SW480 (cell line): ENCODE measurements at places on chromosomes 11 and 22.

DNA sequence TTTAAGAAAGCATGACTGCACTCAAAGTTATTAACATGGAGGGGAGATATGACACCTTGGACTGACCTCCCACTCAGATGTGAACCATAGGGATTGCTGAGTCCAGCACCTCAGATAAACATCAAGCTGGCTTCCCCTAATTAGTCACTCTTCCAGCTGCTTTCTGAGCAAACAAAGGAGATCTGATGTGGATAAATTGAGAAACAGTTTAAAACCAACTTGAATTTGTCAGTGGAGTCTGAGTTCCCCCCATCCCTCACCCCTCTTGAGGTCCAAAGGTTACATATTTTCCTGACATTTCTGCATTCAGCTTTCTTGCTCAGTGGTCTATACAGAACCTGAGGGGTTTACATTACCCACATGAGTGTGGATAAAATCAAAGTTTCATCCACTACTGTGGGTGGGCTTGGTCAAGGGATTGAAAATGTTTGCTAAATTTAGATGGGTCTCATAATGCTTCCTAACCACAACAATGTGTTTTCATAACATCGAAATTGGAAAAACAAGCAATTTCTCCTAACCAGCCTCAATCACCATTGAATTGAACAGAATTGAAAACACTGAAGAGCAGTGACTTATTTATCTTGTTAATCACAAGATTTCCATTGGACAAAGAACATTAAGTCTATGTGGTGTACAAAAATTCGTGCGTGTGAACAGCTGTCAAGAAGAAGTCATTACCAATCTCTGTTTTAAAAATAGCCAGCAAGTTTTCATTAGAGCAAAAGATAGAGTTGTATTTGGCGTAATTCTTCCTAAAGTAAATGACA, 292.3 kb downstream of the METTL15 start:
- no peak for DNase-seq

DNA sequence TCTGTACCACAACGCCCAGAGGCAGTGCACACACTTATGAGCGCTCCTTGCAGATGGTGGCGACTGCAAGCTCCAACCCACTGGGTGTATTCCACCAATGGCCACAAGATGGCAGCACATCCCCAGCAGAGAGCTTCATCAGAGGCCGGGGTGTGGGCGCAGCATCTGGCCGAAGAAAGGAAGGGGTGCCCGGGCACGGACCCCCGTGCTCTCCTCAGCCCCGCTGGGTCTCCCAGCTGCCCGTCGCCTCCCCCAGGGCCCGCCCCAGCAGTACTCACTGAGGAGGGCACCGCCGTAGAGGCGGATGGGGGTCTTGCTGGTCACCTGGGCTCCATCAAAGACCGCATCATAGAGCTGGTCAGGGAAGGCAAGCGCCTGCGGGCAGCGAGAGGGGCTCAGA, 14.2 kb downstream of the TP53I11 start:
- DNase-seq: peak; percentile 66

GRCh38 chr11:73426219-73426850, 50.1 kb downstream of the RELT start:
- DNase-seq: no peak

- DNase-seq: peak; percentile 86
These were observed 52.0 kb downstream of the CADM1 start for GRCh38 chr11:115452241-115452640.

DNA sequence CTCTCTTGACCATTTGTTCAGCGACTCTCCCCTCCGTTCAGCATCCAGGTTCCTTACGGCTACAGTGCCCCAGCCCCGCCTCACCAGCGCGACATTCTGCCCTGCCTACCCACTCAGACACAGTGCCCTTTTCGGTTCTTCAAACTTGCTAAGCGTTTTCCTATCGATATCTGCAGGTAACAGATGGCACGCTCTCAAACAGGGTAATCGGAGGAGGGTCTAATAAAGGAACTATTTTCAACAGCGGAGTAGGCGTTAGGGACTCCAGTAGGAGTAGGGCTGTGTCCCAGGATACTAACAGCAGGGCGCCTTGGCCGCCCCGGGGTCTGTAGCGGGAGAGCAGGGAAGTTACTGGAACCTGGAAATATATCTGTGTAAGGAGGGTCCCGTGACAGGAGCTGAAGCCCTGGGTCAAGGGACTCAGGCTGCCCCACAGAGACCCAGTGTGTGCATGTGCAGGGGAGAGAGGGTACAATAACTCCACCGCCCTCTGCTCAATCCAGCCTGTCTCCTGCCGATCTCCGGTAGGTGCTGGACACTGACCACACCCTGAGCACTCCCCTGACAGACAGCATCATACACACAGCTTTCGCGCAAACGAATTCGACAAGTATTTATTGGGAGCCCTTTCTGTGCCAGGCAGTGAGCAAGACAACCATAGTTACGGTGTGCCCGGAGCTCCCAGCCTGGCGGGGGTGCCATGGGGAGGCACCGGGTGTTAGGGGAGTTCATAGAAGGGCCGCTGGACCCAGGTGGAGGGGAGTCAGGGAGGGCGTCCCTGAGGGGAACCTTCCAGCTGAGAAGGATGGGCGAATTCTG, 2.1 kb downstream of the KLHL35 start:
- DNase-seq: no peak

DNA sequence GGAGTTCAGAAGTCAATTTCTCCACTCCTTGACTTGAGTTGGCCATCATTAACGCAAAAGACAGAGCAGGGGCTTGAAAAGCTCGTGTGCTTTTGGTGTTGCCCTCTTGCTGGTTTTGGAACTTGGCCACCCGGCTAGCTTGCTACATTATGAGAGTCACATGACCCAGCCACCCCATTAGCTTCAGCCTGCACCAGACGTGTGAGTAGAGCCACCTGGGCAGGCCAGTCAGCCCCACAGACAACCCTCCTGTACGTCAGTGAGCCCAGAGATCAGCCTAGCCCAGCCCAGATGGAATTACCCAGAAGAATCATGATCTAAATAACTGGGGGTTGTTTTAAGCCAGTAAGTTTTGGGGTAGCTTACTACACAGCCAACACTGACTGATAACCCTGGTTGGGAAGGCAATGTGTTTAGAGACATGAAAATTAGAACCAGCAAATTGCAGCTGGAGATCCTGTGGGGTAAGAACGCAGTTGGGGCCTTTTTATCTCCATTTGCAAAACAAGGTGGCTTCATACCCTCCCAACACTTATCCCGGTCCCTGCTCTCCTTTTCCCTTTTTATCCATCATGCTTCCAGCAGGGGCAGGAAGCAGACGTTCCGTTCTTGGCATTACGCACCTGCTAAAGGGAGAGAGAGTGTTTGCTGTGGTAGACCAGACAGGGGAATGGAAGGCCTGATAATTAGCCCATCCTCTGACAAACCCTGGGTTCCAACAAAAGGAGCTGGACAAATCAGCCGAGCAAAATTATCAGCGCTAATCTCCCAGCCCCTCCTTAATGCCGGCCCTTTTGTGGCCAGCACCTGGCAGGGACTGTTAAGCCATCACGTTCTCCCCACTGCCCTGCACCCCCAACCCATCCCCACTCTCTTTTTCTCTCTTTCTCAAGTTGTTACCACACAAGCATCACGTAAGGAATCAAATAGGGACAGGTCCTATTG, 548.7 kb upstream of the CADM1 start:
- no peak for DNase-seq

GRCh38 chr22:20378110-20378509, 15.8 kb upstream of the ZNF74 start:
- no peak for DNase-seq

GRCh38 chr11:8217926-8218325, 45.8 kb downstream of the LMO1 start:
- no peak for DNase-seq

GRCh38 chr11:7524462-7525235, 10.8 kb downstream of the PPFIBP2 start:
- DNase-seq: no peak

DNA sequence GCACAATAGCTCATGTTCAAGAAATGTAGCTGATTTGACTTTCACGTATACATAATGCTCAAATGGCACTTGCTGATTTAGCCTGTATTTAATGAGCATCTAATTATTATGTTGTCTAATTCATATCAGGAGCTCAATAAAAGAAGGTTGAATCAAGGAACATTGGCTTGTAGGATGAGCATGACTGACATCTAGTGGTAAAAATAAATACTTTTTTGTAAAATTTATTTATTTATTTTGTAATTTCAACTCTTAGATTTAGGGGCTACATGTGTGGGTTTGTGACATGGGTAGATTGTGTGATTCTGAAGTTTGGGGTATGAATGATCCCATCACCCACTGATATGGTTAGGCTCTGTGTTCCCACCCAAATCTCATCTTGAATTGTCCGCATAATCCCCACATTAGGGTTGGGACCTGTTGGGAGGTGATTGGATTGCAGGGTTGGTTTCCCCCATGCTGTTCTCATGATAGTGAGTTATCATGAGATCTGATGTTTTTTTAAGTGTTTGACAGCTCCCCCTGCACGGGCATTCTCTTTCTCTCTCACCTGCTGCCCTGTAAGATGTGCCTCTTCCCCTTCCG, 1.7 kb upstream of the OR52E5 start:
- peak; percentile 54 for DNase-seq

- DNase-seq: no peak
These were observed 2.8 kb downstream of the SIAE start for GRCh38 chr11:124670732-124671131.

DNA sequence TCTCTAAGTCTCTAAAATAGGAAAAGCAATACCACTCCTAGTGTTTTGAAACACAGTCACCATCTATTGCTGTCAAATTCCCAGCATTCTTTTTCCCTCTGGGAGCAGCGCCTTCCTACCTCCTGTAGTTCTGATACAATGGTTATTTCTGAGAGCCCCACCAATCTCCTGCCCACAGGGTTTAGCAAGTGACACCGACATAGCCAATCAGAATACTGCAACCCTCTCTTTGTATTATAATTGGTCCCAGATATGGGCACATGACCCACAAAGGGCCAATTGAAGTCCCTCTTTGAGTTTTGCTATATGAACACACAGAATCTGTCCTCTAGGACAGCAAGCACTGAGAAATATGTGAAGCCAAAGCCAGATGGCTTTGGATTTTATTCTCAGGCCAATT, 16.9 kb upstream of the ARHGAP42 start:
- no peak for DNase-seq
